Breast epithelium (tissue), 4 donors: ENCODE measurements at places on chromosomes 6 and 20.

DNA sequence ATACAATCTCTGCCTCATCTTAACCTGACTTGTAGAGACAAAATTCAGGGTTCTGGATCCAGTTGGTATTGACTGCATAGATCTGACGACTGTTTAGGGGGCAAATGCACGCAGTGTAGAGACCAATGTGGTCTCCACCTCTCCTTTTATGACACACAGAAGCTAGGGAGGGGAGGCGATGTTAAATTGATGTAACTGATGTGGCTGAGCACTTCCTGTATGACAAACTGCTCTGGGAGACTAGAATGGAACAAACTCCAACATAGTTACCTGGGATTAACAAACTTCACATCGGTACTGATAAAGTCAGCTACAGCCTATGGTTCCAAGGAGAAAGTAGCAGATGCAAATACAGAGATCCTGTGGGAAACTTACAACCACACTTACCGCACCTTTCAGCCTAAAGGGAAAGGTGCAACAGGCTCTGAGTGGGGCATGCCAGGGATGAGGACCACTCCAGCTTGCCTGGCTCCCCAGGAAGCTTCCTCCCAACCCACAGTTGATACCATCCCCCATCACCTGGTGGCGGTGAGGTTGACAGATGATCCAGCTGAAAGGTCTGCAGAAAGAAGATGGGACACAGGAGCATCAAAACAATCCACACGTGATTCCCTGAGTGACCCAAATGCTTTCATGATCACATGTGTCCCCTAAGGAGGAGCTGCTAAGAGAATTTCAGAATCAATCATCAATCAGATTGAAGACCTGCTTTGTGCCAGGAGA lies 60.6 kb upstream of the MRPS10 start:
- DNase-seq: no peak

GRCh38 chr6:139763468-139764210 lies 389.2 kb upstream of the CITED2 start:
- DNase-seq: no peak

DNA sequence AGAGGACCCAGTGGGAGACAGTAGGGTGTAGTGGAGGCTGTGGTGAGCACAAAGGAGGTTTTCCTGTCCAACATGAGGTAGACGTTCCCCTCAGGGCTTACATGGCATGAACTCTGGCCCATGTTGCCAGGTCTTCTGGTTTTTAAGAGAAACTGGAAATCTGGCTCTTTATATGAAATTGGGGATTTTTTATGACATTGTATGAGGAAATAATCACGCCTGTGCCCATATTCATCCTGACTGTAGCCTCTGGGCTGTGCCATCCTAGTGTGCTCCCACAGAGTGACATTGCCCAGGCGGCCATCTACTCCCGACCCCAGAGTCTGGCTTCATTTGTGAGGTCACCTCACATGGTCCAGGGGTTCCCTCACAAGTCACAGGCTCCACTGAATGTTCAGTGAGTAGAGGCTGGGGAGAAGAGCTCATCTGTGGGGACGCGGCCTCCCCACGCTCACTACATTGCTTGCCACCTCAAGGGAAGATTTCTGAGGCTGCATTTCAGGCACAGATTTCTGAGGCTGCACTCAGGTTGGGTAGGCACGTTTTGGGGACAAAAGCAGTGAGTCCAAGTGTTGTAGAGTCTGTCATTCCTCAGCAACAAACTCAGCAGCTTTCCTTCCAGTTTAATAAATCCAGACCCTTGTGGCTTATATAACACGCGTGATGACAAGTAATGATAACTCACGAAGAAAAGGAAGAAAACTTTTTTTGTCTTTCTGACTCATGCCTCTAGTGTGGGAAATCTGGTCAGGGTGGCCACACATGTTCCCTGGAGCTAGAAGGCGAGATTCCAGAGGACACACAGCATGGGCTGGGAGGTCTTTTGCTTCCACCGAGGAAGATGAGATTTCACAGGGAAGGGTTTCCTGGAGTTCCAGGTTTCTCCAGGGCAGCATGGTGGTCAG lies 41.7 kb downstream of the SLC24A3 start:
- DNase-seq: no peak

DNA sequence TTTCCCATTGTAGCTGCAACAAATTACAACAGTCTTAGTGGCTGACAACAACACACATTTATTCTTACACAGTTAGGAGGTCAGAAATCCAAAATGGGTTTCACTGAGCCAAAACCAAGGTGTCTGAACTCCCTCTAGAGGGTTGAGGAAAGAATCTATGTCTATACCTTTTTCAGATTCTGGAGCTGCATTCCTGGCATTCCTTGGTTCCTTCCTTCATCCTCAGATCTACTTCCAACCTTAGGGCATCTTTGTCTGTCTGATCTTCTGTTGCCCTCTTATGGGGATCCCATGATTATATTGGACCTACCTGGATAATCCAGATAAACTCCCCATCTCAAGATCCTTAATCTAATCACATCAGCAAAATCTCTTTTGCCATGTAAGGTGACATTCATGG lies 540.9 kb upstream of the MAP3K7 start:
- DNase-seq: no peak

- no peak for DNase-seq
These were observed 14.7 kb downstream of the NTSR1 start for GRCh38 chr20:62723351-62723750.

GRCh38 chr20:12502443-12502842 lies 506.3 kb upstream of the SPTLC3 start:
- DNase-seq: no peak

- DNase-seq: no peak
These were observed 126.3 kb downstream of the C6orf118 start for GRCh38 chr6:165183071-165183470.

- no peak for DNase-seq
These were observed 1643.3 kb downstream of the GRIK2 start for GRCh38 chr6:103036846-103037245.

DNA sequence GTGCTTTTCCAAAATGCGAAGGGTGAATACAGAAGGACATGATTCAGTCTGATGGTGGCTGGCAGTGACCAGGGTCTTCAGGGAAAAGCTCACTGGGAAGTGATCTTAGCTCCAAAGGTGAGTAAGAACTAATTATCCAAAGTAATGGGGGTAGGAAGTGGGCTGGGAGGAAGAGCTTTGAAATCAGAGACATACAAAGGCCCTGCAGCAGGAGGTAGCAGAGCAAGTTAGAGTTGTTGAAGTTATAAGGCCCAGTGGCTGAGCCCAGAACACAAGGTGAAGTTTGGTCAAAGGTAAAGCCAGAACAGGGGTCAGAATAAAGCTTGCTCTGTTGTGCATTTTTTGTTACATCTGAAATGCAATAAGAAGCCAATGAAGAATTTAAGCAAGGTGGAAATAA lies 81.2 kb downstream of the PLCB1 start:
- DNase-seq: no peak

- DNase-seq: no peak
These were observed 17.5 kb downstream of the HMGN4 start for GRCh38 chr6:26555505-26556262.

GRCh38 chr6:105005451-105005850 lies 48.5 kb downstream of the LIN28B start:
- DNase-seq: no peak

- DNase-seq: no peak
These were observed 910.8 kb downstream of the C6orf118 start for GRCh38 chr6:164398647-164399046.

- peak; percentile 58 for DNase-seq
These were observed 302.5 kb downstream of the DHX35 start for GRCh38 chr20:39264506-39265172.

DNA sequence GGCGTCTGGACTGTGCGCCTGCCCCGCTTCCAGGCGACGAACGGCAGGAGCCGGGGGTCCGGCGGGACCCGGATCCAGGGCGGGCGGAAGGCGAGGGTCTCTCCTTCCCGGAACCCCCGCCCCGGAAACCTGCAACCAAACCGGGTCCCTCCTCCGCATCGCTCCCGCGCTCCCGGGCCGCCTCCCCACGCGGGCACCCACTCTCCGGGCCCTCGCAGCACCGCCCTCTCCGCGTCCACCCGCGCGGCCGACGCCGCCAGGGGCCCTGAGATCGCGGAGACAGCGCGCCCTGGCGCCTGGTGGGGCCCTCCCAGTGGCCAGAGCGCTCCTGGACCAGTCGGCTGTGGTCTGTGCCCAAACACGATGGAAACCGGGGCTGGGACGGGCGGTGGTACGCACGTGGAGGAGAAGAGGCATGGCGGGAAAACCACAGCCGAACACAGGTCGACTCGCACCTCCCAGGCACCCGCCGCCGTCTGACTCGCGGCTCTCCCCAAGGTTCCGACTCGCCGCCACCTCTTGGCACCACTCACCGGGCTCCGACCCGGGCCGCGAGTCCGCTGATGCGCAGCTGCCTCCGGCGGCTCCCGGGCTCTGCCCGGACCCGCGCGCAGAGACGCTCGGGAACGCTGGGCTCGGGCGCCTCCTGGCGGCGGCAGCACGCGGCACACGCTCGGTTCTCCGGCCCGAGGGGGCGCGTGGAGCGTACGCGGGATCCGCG lies 7.9 kb downstream of the NKX2-2 start:
- no peak for DNase-seq

DNA sequence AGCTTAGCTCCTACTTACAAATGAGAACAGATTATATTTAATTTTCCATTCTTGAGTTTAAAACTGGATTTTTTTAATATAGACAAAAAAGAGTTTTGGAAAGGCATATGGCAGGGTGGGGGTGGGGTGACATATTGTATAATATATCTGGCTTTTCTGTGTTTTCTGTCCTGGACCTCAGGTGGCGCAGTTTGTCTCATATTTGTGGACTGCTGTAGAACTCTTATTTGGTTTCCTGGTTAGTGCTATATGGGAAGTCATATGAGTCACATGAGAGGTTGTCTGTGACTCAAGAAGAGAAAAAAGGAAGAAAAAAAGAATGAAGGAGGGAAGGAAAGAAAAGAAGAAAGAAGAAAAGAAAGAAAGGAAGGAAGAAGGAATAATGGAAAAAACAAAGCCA lies 131.8 kb downstream of the CLVS2 start:
- no peak for DNase-seq

- no peak for DNase-seq
These were observed 128.1 kb downstream of the OPRM1 start for GRCh38 chr6:154167126-154167525.

- DNase-seq: no peak
These were observed 101.6 kb downstream of the DLL1 start for GRCh38 chr6:170189236-170189635.

DNA sequence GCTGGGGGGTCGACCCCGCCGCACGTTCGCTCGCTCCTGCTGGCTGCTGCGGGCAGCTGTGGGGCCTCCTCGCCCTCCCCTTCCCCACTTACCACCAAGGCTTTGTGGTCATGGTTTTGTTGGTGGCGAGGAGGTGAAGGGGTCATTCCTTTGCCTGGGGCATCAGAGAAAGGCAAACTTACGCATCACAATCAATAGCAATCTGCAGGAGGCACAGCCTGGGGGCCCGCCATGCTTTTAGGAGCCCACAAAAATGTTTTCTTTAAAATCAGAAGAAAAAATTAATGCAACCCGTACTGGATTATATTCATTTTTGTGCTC lies 137.0 kb downstream of the IMPG1 start:
- DNase-seq: no peak

DNA sequence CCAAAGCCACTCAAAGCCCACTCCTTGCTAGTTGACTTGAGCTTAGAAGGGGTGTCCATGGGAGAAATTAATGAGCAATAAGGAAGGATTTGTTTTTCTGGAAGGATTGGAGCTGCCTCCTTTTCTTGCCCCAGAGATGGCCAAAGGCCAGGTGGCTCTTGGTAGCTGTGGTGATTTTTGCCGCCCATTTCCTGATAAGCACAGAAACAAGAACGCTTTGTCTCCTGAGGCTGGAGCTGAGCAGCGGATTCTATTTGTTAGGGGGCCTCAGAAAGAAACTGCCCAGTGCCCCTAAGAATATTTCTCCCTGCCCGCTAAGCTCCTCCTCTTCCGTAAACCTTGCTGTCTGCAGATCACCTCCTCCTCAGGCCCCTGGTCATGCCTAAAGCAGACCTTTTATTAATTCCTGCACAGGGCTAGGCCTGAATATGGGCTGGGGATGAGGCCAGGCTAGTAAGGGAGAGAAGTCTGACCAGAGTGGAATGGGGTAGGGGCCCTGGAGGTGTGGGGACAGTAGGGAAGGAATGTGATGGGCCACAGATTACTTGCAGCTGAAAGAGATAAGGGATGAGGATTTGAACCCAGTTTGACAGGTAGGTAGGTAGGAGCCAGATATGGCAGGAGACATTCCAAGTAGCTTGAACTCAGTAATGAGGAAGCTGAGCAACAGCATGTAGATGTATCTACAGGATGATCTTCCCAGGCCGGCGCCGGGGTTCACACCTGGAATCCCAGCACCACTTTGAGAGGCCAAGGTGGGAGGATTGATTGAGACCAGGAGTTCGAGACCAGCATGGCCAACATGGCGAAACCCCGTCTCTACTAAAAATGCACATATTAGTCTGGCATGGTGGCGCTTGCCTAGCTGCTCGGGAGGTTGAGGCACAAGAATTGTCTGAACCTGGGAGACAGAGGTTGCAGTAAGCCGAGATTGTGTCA lies 71.2 kb upstream of the NAA20 start:
- peak; percentile 60 for DNase-seq

DNA sequence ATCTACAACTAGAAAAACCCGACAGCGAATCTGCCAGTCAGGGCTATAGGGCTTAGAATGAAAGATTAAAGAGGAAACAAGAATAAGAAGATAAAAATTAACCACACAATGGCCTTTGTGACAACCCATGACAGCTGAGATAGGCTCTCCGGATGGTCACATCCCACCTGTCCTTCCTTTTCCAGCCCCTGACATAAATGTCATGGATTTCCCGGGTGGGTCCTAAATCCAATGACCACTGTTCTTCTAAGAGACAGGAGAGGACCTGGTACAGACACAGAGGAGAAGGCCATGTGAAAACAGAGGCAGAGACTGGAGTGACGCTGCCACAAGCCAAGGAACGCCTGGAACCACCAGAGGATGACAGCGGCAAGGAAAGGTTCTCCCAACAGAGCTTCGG lies 41.8 kb downstream of the ATXN1 start:
- no peak for DNase-seq

DNA sequence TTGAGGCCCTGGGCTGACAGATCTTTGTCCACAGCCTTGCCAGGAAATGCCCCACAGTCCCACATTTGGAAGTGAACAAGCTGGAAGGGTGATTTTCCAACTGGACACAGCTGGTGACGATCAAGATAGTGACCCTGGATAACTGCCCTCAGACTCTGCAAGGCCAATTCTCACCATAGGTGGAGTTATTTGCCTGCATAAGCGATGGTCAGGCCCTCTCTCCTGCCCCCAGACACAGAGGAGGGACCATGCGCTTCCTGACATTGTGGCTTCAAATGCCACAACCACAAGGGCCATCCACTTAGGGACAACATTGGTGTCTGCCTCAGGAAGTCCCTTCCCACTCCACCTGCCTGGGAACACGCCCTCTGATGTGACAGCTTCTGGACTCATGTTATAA lies 96.0 kb downstream of the JPH2 start:
- DNase-seq: no peak
